Retina (tissue), 1 donor: ENCODE measurements at places on chromosomes 13 and 19.
A peak's percentile ranks its signal among the peaks of the same experiment; 100 is the strongest.

- DNase-seq: peak; percentile 67
Measured at GRCh38 chr13:52847682-52848432, 583 bp downstream of the PCDH8 start.

DNA sequence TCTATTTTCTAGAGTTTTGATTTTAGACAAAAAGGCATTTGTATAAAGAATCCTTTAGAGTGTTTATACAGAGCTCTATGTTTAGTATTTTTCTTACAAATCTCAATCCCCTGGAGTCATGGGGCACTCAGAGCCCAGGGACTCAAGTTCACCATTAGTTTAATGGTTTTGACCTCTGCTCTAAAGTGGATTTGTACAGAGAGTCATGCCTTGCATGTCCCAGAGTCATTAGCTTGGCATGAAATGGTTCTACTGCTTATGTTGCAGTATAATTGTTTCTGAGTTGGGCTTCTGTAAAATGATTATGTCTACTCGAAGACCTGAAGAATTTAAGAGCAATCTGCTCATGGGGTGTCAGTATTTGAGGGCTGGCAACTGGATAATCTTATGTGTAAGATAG is 406.2 kb downstream of the DLEU7 start:
- no peak for DNase-seq

- DNase-seq: no peak
Measured at GRCh38 chr13:110685305-110686020, 20.5 kb downstream of the CARS2 start.

- no peak for DNase-seq
Measured at GRCh38 chr13:46639033-46639981, 86.3 kb downstream of the LRCH1 start.

GRCh38 chr13:29763436-29764180 is 86.8 kb downstream of the UBL3 start:
- no peak for DNase-seq

DNA sequence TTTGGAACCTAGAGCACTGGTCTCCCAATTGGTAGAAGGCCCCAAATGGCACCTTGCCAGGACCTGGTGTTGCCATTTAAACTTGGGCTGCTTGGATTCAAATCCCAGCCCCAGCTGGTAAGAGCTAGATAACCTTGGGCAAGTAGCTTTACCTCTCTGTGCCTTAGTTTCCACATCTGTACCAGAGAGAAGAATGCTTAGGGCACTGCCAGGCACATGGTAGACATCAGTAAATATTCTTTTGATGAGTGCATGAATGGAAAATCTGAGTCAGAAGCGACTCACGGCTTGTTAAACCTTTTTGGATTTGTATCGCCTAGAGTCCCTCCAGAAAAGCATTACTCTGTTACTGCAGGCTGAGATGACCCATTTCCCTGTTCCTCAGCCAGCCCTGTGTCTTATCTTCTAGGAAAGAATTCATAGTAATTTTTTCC is 90.9 kb downstream of the SIPA1L3 start:
- DNase-seq: no peak

DNA sequence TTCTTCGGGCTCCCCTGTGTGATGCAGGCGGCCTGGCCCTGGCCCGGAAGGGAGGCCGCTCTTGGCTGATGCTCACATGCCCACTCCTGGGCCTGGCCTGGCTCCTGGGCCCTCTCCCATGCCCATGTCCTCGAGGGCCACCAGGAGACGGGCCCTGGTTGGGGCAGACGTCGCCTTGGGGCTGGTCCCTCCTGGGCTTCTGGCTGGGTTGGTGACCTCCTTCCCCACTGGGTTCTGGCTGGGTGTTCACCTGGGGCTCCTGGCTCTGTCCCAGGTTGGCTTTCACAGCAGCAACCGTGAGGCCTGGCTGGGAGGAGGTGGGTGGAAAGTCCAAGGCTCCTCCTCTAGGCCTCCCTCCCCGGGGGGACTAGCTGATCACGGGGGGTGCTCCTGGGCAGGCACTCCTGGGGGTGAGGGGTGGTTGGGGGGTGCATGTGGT is 15.5 kb upstream of the SLC7A10 start:
- DNase-seq: no peak

GRCh38 chr19:10984166-10984735 is 23.4 kb downstream of the SMARCA4 start:
- DNase-seq: no peak

DNA sequence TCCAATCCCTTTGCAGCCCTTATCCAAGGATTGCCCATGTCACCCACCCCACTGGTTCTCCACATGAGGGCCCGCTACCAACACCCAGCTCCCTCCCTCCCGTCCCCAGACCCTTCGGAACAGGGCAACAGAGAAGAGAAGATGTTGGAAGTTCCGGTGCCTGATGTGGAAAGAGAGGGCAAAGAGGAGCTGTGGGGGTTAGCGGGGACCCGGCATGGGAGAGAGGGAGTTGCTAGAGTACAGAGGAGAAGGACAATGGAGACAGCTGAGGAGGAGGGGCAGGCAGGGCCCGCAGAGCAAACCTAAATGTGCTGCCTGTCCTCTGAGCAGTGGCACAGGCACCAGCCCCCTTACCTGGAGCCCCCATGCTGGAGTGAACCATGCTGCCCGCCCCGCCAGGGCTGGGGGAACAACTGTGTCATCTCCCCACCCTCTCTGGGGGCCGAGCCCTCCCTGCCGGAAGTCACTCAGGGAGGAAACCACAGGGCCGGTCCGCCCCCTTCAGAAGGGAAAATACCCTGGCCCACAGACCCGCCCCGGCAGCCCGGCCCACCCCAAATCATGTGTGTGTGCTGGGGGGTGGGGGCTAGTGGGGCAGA is at the start of gene POU2F2:
Gene POU2F2 (minus strand): TSS at position 417 of the 599 bp plus-strand sequence. CDS start 35 bp downstream, at position 382.
- DNase-seq: peak; percentile 27

GRCh38 chr13:52615812-52616211 is 26.4 kb upstream of the HNRNPA1L2 start:
- no peak for DNase-seq

GRCh38 chr19:39082167-39082566 is 2.0 kb upstream of the ACP7 start:
- DNase-seq: no peak

DNA sequence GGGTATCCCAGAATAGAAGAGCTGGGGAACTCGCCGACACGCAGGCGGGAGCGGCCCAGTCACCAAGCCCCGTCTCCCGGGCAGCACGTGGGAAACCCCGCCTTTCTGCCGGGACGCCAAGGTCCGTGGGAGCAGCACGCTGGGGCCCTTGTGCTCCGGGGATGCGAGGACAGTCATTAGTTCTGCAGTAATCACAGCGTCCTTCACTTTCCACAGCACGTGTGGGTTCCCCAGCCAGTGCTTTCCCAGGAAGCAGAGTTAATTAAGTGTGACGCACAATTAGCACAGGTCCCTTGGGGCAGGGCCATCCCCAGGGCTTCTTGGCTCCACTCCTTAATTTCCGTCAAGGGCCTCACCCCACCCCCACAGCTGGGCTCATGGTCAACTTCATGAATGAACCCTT is 64.3 kb upstream of the C13orf46 start:
- peak; percentile 47 for DNase-seq

DNA sequence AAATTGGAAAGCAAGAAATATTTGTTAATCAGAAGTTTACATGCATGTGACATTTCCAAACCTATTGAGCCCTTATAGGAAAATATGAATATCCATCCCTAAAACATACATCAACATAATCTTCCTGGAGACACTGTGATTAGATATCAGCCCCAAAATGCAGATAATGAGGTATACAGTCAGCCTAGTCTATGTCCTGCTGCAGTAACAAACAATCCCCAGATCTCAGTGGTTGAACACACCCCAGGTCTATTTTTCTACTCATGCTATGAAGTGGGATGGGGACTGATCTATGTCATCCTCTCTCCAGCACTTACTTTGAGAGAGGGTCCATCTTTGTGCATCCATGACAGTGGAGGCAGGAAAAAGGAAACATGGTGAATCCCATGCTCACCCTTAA is 31.2 kb downstream of the CACNA1A start:
- no peak for DNase-seq
